NCI-H460 (cell line): ENCODE measurements at places on chromosomes 1 and 21. TPM values are rescaled to one million over a fixed set of nuclear protein-coding genes. Genes with fewer than 3 reads are reported as not detected.

FAM72D gene
- total RNA-seq = 25.2 and 28.3 TPM in 2 replicates

CFHR1 gene
- total RNA-seq = 0.55 and 1.3 TPM in 2 replicates

PCP4 gene
- not detected in 2 replicates for total RNA-seq

CYP4A22 gene
- not detected in 2 replicates for total RNA-seq

FAF1 gene
- 58.6 and 65.7 TPM in 2 replicates for total RNA-seq

RNU1-3 gene
- total RNA-seq = under 0.01 TPM in 2 replicates

DMBX1 gene
- 0.09 TPM in 1 of 2 replicates, not detected in the other for total RNA-seq

BPNT1 gene
- 45.5 and 48.8 TPM in 2 replicates for total RNA-seq

SDC3 gene
- total RNA-seq = 9.7 and 11.3 TPM in 2 replicates

GNG5 gene
- 78.3 and 79.8 TPM in 2 replicates for total RNA-seq

RNU1-2 gene
- total RNA-seq = under 0.01 TPM in 2 replicates

BSND gene
- total RNA-seq = not detected in 2 replicates

S100A3 gene
- 1.1 and 3.4 TPM in 2 replicates for total RNA-seq

C4BPA gene
- total RNA-seq = not detected in 2 replicates
